ENCODE measurements at places on chromosomes 5 and 9.

- DNase-seq, result no peak
Observed at GRCh38 chr9:98751210-98751609, 42.5 kb upstream of the GABBR2 start.

DNA sequence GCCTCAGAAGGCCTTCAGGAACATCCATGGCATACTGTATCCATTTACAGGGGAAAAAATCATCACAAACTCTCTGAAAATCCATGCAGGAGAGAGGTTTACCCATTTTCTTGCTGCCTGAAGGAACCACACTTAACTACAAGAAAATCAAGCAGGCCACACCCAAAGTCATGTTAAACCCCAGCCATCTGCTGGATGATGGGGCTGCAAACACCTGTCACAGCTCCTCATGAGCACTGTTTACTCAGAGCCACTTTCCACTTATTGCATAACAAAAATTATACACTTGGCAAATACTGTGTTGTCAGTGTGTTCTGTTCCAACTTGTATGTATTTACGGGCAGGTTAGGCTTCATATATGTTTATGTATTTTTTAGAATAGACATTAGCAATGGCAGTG, 35.8 kb downstream of the PPIC start:
- no peak for DNase-seq

DNA sequence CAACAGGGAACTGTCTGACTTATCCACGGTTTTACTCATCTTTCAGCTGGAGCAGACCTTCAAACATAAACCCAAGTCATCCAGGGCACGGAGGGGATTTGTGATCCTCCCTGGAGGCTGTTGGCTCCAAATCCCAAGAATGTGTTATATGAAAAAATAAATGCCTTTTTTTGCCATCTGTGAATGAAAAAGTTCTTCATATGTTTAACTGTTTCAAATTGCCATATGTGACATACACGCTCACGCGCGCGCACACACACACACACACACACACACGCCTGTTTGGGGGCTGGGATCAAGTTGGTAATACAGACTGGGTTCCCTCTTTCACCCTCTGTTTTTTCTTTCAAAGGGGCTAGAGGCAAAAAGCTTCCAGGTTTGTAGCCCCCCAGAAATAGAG, 164.4 kb upstream of the EFNA5 start:
- no peak for DNase-seq

- no peak for DNase-seq
Observed at GRCh38 chr9:93669116-93669957, 93.0 kb downstream of the PHF2 start.

DNA sequence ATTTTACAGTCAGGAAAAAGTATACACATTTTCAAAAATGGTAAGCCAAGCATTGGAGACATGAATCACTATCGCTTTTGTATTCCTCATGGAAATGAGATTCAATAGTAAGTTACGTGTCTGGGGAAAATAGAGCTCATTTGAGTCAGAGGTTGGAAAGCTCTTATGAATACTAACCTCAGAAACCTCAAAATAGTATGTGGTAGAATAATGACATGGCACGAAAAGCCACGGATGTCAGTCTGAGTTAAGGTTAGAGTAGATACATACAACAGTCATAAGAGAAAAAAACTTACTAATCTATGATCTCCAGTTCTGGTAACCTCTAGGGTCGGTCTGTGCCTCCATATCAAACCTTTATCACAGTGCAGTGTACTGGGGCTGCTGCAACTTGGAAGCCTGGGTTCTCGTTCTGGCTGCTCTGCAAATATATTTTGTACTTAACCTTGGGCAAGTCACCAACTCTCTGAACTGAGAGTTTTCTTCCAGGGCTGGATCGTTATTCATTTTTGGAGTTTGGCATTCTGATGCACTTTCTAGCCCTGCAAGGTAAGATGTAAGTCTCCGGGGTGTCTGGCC, 31.8 kb downstream of the MAP1B start:
- DNase-seq, result peak; percentile 21

DNA sequence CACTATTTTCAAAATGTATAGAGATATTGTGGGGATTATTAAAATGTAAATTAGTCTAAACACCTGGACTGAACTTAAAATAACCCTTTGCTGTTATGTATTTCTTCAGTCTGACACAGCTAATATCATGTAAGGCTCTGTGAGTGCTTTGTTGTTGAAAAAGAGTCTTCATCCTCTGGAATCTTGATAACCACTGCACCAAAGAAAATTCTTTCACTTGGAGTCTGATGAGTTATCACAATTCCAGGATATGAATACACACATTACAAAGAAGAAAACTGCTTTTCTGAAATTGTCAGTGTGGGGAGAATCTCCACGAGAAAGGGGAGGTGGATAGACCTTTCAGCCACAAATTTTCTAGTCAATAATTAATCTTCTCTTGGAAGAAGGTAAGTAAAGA, 42.3 kb upstream of the TARS1 start:
- no peak for DNase-seq

DNA sequence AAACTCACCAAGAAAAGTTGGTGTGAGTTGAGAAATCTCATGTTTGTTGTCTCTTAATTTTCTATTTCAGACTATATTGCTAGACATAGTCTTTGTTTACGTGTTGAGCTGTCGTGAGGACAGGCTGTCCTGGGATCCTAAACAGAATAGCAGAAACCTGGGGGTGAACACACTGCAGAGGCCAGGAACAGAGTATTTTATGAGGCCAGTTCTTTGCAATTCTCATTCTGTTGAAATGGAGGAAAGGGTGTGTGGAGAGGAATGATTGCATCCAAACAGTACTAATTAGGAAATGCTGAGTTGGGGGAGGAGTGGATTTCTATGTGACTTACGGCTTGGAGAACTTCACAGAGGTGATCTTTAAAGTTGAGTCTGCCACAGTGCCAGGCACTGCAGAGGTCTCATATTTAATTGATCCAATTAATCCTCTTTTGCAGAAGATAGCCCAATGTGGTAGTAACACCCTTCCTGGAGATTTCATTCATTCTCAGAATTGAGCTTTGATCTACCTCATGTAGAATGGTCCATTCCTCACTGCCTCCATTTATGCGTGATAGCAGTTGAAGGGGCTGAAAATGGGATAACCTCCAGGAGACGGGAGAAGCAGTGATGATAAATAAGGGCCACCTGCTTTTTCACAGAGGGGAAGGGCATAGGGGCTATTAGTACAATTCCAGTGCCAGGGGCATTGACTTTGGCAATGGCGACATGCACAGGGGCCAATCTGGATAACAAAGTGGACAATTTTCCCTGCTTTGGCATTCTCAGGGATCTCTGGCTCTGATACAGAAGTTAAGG, 84.7 kb upstream of the TNFAIP8 start:
- DNase-seq, result peak; percentile 51

DNA sequence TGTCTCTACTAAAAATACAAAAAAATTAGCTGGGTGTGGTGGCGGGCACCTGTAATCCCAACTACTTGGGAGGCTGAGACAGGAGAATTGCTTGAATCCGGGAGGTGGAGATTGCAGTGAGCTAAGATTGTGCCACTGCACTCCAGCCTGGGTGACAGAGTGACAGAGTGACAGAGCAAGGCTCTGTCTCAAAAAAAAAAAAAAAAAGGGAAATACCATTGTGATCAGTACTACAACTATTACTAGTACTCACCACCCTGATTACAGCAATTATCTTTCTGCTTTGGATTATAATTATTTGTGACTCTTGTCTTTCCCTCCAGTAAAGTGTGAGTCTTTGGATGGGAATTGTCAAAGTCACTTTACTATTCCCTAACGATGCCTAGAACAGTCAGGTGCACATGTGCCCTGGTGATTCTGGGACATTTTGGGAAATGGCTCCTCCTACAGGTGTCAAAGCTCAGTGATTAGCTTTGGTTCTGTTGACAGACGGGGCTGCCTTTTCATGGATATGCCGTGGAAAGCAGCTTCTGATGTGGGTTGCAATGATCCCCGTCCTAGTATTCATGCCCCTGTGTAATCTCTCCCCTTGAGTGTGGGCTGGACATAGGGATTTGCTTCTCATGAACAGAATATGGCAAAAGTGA, 31.8 kb upstream of the FRRS1L start:
- DNase-seq, result no peak

- DNase-seq, result peak; percentile 47
Observed at GRCh38 chr9:122158202-122158601, 1.4 kb downstream of the NDUFA8 start.

GRCh38 chr5:72634444-72634843, 127.2 kb upstream of the ZNF366 start:
- DNase-seq, result no peak

DNA sequence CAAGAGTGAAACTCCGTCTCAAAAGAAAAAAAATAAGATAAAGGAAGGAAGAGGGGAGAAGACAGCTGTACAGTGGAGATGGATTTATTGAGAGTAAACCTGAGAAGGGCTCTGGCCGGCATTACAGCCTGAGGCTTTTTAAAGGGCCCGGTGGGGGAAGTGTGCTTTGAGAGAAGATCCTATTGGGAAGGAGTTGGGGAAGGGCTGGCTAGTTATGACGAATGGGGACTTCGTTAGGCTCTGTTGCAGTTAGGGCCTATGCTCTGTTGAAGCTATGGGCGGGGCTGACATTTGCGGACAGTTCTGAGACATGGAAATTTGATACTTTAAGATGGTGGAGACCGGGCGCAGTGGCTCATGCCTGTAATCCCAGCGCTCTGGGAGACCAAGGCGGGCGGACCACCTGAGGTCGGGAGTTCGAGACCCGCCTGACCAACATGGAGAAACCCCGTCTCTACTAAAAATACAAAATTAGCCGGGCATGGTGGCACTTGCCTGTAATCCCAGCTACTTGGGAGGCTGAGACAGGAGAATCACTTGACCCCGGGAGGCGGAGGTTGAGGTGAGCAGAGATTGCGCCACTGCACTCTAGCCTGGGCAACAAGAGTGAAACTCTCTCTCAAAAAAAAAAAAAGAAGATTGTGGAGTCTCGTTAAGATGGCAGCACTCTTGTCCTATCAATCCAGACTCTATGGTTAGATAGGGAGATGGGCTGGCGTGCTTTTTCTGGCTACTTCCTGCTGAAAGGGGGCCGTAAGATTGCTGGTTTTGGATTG, 33.2 kb downstream of the C9orf50 start:
- no peak for DNase-seq

- DNase-seq, result peak; percentile 97
Observed at GRCh38 chr9:19174127-19174912, 47.0 kb upstream of the PLIN2 start.

DNA sequence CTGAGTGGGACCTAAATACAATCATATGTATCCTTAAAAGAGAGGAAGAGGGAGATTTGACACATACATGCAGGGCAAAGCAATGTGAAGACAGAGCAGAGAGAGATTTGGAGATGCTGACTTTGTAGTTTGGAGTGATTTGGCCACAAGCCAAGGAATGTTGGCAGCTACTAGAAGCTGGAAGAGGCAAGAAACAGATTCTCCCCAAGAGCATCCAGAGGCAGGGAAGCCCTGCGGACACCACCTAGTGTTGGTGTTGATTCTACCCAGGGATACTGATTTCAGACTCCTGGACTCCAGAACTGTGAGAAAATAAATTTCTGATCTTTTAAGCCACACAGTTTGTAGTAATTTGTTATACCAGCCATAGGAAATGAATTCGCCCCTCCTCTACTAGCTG, 64.9 kb upstream of the OSMR start:
- DNase-seq, result no peak

GRCh38 chr9:128807827-128808226, 10.5 kb upstream of the ENDOG start:
- DNase-seq, result no peak

GRCh38 chr5:31768784-31769183, 129.9 kb downstream of the PDZD2 start:
- DNase-seq, result no peak

GRCh38 chr5:35087991-35088390, 40.2 kb upstream of the AGXT2 start:
- peak; percentile 4 for DNase-seq

DNA sequence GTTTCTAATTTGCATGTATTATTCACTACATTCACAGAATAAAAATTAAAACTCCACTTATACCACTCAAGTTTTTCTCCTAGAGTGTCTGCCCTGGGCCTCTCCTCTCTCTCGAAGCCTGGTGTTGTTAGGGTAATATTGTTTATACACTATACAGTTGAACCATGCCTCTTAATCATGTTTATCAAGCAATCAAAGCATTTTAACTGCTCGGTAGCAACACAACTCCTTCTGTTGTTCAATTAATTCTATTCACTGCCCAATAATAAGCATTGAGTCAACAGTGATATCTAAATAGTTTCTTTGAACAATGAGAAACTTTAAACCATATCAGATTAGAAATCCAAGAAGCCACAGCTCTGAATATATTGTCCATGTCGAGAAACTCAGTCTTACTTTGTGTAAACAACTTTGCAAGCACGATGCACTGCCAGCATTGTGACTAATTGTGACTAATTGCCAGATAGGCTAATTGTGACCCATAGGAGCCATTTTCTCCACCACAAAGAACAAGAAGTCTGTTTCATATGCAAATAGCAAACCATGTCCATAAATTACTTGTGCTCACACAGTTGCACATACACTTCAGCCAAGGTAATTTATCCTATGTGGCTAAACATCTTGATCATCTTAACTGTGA, at the start of gene DNAH5:
TSS of gene DNAH5 (minus strand) at position 129 of the 640 bp plus-strand sequence. CDS start 250 bp downstream, outside the sequence.
- DNase-seq, result no peak

- DNase-seq, result no peak
Observed at GRCh38 chr9:2838371-2839000, 5.4 kb downstream of the PUM3 start.

GRCh38 chr9:113896713-113897112, 20.6 kb downstream of the ZNF618 start:
- DNase-seq, result no peak

- no peak for DNase-seq
Observed at GRCh38 chr5:71974622-71975021, 132.7 kb upstream of the MAP1B start.

DNA sequence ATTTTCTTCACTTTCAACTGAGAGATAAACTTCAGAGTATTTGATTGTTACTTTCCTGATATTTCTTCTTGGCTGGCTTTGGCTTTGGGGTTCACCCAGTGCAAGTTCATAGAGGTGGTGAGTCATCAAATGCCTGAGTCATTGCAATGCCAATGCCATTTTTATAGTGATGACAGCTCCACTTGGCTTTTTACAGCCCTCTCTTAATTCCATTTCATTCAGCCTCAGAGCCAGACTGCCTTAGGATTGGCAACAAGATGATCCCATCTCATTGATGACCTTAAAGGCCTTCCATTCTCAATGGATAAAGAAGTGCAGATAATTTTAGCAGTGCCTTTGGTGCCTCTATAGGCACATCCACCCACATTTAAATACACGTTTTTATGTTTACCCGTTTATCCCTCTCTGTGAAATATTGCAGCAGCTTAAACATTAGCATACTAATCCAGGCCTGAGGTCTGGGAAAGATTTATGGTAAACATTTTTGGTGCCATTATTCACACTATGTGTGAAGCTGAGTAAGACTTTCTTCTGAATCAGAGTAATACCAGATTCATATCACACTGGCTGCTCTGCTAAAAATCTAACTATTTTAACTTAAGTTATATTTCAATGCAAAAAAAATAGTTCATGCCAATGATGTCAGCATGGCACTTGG, 88.9 kb upstream of the TYRP1 start:
- DNase-seq, result no peak

- DNase-seq, result peak; percentile 87
Observed at GRCh38 chr5:96855031-96855872, 21.0 kb upstream of the ERAP2 start.

DNA sequence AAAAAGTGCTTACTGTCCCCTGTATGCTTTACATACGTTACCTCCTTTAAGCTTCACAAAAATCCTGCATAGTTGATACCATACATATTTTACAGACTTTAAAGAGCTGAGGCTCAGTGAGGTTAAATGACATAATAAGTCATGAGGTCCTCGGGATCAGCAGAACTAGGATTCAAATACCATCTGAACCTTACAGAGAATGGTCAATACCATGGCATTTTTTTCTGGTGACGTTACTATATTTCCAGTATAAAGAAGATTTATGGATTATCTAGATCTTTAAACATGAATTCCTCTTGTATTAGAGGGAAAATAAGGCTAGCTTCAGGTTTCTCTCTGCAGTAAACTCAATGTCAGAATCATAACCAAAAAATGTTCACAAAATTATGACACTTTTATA, 153.7 kb upstream of the GPR151 start:
- DNase-seq, result no peak

Data from suppressor macrophage treated with lipopolysaccharide for 1 hour (primary cell).